ENCODE measurements at places on chromosomes 5 and 9. TPM values are rescaled to one million over a fixed set of nuclear protein-coding genes. Genes with fewer than 3 reads are reported as not detected.

The PCDHGC3 gene
- 96.0 TPM for total RNA-seq

The FOXD1 gene
- 24.8 TPM for total RNA-seq

The ENTPD2 gene
- not detected for total RNA-seq

The DOK3 gene
- total RNA-seq = 7.0 TPM

The GEMIN5 gene
- total RNA-seq = 22.6 TPM

DNA sequence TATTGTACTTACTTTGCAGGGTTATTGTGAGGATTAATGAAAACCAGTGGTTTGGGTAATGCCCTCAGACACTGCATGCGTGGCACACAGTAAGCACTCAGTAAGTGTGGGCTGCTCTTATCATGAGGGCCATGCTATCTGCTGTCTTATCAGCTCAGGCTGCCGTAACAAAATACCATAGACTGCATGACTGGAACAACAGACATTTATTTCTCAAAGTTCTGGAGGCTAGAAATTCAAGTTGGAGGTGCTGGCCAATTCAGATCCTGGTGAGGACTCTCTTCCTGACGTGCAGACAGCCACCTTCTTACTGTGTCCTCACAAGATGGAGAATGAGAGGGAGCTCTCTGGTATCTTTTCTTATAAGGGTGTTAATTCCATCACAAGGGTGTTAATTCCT lies 23.9 kb upstream of the SH3PXD2B start:
- no peak for DNase-seq

The PRRT1B gene
- total RNA-seq = not detected

DNA sequence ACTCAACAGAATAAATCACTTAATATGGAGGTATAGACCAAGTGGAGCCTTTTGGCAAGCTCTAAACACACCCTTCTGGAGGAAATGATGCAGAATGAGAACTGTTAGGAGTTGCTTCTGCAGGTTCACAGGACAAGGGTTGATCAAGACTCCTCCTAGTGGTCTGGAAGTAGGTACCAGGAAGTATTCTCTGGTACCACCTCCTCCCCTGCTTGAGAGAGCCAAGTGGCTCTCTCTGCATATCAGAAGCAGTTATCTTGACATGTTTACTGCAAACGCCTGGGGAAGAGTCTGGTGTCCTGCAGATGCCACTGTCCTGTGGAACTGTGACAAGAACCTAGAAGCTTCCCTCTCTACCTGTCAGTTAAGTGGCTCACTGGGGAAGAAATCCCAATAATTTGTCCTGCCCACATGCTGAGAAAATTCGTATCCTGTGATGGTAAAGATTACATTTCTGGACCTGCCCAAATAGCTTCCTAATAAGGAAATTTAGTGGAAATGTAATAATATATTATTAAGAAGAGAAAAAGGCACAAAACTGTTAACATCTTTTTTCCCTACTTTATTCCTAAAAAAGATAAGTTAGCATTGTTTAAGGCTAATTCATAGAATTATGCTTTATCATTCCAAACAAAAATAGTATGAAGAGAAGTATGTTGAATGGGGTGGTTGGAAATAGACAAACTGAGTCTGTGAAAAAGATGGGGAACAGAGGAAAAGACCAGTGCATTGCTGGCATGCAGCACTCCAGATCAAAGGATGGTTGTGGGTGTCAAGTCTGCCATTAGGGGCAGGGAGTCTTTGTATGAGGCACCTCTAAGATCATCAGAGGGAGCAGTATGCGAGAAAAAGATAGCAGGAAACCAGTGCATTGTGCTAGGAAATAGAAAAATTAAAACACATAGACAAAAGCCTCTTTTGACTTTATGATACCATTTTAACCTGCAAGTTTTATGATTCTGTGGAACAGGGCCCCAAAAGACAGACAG lies 118.8 kb downstream of the CDC42SE2 start:
- peak; percentile 54 for DNase-seq

The NEUROG1 gene
- total RNA-seq = not detected

The SPATA6L gene
- total RNA-seq = 0.19 TPM

GRCh38 chr5:162323466-162323865 lies 255.9 kb downstream of the GABRG2 start:
- peak; percentile 1 for DNase-seq

DNA sequence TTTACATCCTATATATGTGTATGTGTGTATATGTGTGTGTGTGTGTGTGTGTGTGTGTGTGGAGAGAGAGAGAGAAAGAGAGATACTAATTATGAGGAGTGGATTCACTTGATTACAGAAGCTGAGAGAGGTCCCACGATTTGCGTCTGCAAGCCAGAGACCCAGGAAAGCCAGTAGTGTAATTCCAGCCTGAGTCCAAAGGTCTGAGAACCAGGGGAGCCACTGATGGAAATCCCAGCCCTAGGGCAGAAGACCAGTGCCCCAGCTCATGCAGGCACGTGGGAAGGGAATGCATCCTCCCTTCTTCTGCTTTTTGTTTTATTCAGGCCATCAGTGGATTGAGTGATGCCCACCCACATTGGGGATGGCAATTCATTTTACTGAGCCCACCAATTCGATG lies 74.8 kb downstream of the PCSK5 start:
- no peak for DNase-seq

DNA sequence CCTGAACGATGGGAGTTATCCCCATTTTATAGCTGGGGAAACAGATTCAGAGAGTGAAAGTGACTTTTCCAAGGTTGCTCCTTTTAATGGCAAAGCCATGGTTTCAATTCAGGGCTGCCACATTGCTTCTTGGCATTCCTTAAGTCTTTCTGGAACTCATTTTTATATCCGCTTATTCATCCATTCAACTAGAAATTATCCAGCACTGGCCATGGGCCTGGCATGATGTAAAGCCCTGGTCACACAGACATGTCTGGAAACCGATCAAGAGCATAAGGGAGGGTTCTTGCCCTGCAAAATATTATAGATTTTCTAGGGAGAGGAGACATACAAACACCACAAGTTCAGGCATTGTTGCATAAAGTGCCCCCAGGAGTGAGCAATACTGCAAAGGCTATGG lies 43.0 kb upstream of the COL15A1 start:
- no peak for DNase-seq

- DNase-seq = peak; percentile 46
Measured at GRCh38 chr5:28807195-28807729, 1768.9 kb upstream of the CDH9 start.

DNA sequence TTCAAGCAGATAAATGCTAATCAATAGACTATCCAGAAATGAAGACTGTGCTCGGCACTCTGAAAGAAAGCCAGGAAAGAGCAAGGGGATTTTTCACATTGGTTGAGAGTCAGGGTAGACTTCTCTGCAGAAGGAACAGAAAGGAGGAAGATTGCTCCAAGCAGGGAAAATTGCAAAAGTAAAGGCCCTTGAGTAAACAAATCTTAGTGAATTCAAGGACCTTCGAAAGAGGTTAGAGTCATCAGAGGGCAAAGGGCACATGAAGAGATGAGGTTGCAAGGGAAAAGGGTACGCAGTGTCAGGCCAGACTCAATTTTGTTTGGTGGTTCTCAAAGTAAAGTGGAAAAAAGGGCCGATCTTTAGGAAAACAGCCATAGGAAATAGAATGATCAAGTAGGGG lies 157.6 kb upstream of the RAI14 start:
- no peak for DNase-seq

The CCDC127 gene
- 6.2 TPM for total RNA-seq

- DNase-seq = no peak
Measured at GRCh38 chr9:36640771-36641381, 68.2 kb downstream of the MELK start.

DNA sequence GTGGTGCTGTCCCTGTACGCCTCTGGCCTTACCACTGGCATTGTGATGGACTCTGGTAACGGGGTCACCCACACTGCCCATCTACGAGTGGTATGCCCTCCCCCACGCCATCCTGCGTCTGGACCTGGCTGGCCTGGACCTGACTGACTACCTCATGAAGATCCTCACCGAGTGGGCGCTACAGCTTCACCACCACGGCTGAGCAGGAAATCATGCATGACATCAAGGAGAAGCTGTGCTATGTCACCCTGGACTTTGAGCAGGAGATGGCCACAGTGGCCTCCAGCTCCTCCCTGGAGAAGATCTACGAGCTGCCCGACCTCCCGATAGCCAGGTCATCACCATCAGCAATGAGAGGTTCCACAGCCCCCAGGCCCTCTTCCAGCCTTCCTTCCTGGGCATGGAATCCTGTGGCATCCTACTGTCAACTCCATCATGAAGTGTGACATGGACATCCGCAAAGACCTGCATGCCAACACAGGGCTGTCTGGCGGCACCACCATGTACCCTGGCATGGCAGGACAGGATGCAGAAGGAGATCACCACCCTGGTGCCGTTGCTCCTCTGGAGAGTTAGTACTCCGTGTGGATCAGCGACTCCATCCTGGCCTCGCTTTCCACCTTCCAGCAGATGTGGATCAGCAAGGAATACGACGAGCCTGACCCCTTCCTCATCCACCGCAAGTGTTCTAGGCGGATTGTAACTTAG lies 434.2 kb upstream of the RGMB start:
- DNase-seq = no peak

DNA sequence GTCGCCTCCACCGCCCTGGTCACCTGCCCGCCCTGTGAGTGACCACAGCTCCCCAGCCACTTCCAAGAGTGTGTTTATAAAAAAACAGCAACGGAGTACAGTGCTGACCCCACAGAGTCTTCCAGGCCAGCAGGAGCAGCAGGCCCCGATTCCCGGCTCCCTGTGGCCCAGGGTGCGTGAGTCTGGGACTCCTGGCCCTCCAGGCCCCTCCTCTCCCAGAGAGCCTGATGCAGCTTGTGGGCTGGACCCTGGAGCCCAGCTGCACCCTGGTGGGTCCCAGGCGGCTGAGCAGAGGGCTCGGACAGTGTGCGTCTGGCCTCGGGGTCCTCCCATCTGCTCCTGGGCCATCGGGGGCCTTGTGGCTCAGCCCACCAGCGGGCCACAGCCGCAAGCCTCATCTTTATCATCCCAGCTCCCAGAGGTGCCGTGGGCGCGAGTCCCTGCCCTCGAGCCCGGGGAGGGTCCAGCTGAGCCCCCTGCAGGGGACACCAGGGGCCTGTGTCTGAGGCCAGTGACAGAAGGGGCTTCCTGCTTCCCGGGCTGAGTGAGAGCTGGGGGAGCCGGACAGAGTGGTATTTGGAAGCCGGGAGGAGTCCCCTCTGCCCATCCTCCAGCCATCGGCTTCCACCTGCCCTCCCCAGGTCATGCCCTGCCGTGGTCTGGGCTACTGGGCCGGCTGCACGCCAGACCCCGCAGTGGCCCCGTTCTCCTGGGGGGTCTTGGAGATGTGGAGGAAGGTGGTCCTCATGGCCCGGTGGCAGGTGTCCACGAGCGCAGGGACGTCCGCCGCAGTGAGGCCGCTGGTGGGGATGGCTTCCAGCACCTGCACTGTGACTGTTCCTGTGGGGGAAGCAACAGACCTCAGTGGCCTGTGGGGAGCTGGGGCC lies 10.6 kb downstream of the EGFL7 start:
- no peak for DNase-seq

DNA sequence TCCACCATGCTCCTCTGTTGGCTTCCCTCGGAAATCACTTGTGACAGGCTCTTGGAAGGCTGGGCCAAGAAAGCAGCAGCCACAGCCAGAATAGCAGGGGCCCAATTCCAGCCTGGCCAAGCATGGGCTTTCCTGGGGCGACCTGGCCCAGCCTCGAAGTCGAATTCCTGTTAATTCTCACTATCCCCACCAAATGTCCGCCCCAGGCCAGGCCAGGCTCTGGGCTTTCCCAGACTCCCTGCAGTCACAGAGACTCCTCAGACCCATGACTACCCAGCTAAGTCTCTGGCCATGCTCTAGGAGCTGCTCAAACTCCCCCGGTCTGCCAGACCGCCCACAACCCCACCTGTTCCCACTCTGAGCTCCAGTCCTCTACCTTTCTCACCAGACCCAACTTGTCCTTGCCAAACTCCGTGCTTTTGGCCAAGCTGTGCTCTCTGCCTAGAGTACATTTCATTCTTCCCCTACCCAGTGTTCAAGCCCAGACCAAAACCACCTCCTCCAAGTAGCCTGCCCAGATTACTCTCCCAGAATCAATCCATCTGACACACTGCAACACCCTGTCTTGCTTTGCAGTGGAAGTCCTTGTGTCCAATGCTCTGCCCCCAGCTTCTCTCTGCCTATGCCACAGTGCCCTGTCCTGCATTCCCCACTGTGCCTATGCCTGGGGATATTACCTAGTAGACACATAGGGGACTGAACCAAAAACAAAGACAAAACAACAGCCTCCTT lies 26.2 kb downstream of the SHB start:
- no peak for DNase-seq

DNA sequence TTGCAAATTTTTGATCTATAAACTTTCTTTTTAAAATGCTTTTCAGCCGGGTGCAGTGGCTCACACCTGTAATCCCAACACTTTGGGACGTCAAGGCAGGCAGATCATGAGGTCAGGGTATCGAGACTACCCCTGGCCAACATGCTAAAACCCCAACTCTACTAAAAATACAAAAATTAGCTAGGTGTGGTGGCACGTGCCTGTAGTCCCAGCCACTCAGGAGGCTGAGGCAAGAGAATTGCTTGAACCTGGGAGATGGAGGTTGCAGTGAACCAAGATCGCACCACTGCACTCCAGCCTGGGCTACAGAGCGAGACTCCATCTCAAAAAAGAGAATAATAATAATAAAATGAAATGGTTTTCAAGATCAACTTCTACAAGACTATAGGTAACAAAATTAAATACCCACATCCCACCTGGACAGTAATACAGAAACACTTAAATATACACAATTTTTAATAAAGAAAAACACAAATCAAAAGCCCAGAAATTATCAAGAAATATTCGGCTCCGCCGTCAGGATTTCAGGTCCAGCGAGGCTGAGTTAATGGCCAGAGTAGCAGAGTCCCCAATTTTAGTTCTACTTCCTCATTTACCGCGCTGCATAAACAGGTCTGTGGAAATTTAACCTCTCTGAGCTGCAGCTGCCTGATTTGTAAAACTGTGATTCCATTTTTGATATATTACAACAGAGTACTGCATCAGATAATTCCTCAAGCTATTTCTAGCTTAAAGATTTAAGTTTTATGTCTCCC lies 4.0 kb downstream of the TUT7 start:
- no peak for DNase-seq

DNA sequence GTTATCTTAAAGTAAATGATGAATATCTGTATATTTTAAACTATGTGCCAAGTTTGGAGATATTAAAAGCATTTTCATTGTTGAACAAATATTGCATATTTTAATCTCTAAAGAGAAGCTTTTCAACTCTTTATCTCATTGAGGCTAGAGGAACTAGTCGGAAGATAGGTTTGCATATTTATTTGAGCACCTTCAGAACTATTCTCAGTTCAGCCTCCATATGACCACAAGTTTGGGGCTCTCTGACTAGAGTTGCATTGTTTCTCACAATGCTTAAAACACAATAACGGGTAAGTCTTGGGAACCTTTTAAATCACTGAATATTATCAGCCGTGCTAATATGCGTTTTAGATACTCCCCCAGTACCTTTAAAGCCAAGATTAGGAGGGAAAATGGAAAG lies 47.3 kb upstream of the CTXN3 start:
- no peak for DNase-seq

GRCh38 chr9:78486661-78487060 lies 189.7 kb downstream of the PSAT1 start:
- DNase-seq = peak; percentile 12

DNA sequence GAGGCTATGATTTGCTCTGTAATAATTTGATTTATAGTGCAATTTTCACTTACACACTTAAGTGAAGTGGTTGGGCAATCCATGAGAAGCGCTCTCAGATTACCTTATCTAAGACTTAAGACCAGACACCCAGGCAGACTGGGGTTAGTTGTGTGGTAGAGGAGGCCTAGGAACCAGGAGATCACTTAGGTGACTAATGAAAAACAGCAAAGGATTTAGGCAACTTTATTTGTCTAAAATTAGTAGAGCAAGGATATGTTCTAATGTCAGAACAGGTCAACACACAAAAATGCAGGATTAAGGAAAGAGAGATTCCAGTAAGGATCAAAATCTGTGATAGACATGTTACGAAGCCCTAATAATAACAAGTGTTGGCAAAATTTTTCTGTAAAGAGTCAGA lies 913.8 kb downstream of the TLE1 start:
- DNase-seq = peak; percentile 60

Data from LHCN-M2 (cell line).